ENCODE measurements at places on chromosomes 2 and 18.

DNA sequence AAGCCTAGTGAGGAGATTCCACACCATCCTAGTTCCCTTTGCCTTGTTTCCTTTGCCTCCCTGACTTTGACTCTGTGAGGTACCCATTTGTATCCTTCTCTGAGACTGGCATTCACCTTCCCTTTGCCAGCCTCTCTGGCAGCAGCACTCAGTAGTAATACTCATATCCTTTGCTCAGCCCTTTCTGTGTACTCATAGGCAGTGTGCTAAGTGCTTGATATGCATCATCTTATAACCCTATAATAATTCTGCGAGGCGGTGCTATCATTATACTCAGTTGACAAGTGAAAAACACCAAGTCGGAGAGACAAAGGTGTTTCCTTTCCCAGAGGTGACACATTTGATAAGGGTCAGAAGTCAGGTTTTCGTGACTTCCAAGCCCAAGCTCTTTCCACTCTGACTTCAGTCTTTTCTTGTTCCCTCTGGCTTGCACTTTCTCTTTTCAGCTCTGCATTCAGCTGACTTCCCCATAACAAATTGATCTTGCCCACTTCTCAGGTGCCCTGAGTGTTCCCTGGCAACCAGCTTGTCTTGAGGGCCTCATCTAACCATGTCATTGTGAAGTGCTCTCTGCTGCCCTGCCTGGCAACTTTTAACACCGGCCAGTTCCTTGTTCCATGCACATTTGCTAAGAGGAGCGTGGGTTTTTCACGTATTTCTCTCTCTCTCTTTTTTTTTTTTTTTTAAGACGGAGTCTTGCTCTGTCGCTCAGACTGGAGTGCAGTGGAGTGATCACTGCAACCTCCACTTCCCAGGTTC lies 94.5 kb upstream of the UPP2 start:
- DNase-seq = no peak

GRCh38 chr18:48660346-48661228 lies 121.8 kb downstream of the CTIF start:
- DNase-seq = no peak

DNA sequence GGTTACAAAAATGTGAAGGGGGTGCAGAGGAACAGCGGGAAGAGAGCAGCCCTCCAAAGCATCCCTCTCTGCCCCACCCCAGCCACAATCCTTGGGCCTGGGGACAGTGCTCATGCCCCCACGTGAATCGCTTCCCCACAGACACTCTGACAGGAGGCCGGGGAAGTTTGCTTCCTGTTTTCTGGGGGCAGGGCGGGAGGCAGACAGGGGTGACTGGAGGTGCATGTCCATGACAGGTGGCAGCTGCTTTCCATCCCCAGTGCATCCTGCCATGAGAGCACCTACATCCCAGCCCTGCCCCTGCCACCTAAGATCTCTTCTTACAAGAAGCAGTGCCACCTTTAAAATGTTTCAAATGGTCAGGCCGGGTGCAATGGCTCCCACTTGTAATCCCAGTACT lies 47.2 kb upstream of the UBE2F start:
- no peak for DNase-seq

GRCh38 chr18:61841706-61842105 lies 51.1 kb downstream of the RNF152 start:
- DNase-seq = no peak

GRCh38 chr2:175293776-175294175 lies 112.3 kb upstream of the ATP5MC3 start:
- DNase-seq = no peak

- DNase-seq = no peak
These were observed 12.4 kb downstream of the KLHL14 start for GRCh38 chr18:32760391-32760790.

DNA sequence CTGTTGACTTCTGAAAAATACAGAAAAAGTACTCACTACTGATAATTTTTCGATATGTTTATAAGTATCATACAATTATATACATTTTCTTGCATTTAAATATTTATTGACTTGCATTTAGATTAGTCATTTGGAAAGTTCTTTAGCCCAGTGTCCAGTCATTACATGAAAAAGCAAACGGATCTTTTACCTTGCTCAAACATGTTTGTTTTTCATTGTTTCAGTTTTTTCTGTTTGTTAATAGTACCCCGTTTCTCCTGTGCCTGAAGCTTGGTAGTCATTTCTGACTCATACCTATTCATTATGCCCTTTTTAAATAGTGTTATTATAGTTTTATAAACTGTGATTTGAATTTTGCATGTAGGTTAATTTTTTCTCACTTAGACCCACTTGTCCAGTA lies 28.1 kb downstream of the CEP192 start:
- DNase-seq = no peak

DNA sequence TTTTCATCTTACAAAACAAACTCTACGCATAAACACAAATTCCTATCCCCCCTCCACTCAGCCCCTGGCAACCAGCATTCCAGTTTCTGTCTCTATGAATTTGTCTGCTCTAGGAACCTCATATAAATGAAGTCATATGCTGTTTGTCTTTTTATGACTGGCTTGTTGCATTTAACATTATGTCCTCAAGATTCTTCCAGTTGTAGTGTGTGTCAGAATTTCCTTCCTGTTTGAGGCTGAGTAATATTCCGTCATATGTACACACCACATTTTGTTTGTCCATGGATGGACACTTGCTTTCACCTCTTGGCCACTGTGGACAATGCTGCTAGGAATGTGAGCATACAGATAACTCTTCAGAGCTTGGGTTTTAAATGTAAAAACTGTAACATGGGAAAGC lies 272.1 kb downstream of the GBX2 start:
- no peak for DNase-seq

DNA sequence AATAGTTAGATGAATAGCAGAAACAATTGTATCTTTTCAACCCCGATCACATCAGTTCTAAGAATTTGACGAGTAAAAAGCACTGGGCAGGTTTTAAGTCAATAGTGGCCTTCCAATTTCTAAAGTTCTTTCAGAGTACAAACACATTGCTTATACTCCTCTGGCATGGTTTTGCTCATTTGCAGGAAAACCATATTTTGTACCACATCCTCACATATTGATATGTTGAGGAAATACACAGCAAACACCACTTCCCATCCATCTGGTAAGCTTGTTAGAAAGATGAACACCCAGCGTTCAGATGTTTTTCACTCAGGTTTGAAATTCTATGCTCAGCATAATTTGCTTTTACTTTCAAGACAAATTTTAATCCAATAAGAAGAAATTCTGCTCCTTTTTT lies 344.6 kb upstream of the ACVR2A start:
- DNase-seq = no peak

DNA sequence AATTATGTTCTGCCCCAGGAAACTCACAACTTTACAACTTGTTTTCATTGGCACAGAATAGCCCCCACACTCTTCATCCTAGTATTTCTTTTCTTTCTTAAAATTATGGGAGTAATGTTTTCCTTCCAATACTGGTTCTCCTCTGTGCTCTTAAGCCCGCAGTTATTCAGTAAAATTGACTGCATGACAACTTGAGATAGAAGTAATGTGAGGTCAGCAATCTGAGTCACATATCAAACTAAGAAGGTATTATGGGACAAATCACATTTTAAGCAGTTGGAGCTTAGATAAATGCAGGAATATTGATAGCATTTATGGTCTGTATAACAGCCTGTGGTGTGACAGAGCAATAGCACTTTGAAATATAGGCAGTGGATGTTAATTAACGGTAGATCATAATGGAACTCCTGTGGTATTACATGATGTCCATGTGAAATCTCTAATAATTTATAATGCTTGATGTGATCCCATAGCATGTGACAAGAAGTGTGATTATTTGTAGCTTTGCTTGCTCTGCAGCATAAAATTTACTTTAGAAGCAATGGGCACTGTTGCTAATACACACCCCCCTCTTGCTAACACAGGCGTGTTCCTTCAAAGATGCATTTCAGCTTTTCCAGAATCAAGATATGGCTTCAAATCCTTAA lies 351.4 kb upstream of the CDH20 start:
- DNase-seq = no peak

DNA sequence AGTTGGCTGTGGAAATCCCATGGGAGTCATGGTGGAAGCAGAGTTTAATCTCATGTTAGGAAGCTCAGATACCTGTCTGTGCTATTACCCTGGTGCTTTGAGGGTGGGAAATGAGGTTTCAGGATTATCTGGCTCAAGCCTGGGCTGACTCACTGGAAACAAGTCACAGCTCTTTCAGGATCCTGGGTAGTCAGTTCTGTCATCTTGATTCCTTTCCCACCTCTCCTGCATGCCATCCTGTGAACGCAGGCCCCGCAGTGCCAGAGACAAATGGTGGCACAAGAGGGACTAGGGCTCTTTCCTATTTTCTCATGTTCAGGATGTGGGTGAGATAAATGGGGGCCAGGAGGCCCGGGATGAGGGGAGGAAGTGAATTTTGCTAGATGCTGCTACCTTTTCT lies 3.7 kb upstream of the FAM136A start:
- DNase-seq = no peak

DNA sequence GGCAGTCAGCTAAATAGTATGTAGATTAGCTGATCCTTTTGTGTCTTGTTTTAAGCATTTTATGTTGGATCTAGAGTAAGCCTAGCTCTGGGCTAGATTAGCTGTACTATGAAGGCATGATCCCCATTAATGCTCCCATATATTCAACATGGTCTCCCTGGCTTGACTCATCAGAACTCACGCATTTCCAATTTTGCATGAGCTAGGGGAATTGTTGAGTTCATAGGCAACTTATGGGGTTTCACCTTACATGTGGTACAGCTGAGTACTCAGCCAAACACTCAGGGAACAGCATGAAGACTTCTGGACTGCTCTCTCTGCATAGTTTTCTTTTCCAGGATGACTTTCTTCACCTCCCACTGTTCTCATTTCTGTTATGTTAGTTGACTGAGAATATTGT lies 248.2 kb downstream of the TMX3 start:
- no peak for DNase-seq

- no peak for DNase-seq
These were observed 54.7 kb downstream of the MDH1 start for GRCh38 chr2:63643486-63643885.

DNA sequence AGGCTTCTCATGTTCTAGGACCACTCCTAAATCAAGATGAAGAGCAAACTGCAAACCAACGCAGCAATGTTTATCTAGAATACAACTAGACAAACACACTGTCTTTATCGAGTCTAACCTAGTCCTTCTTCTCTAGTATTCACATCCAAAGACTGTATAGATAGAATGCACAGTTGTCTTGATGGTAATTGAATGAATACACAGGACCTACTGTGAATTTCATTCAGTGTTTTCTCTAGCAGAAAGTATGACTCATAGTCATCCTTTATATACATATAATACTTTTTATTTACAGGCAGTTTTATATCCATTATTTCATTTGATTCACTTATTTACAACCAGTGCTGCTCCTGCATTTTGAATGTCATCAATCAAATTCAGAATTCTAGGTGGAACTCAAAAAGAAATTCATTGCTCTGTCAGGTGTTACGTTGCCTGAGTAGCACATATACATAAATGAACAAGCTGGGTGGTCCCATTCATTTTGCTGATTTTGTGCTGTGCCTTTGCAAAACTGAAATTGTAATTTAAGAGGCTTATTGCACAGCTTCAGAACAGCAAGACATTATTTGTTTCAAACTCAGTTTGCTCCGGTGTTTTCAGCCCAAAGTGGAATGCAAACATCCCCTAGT lies 374.8 kb downstream of the EPHA4 start:
- DNase-seq = no peak

- no peak for DNase-seq
These were observed 68.4 kb upstream of the ALPP start for GRCh38 chr2:232310121-232310520.

GRCh38 chr2:207970826-207971180 lies 54.5 kb downstream of the PLEKHM3 start:
- no peak for DNase-seq

DNA sequence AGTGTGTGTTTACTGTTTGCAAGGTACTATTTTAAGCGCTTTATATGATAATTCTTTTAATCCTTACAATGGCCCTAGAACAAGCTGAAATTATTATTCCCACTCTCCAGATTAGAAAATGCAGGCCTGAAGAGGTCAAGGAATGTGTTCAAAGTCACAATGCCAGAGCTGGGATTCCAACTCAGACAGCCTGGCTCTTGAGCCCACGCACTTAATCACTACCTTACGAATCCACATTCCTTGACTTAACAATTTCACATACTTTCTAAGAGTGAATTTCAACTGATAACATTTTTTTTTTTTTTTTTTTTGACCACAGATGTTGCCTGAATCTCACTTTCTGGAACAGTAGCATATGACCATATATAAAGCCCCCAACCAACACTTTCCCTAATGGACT lies 400.3 kb downstream of the NCKAP5 start:
- DNase-seq = no peak

DNA sequence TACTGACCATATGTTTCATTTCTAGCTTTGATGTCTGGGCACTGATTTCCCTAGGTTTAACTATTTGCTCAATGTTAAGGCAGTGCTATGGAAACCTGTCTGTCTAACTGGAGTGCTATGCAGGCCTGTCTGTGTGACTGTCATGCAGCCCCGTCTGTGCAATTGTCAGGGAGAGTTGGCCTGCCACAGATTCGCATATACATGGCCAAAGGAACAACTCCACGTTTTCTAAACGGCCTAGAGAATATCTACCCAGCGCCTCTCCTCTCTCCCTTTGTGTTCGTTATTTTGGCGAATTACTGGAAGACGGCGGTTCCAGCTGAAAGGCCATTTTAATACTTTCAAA lies 59.6 kb upstream of the PSME4 start:
- no peak for DNase-seq

GRCh38 chr2:227867386-227867785 lies 4.0 kb upstream of the DAW1 start:
- no peak for DNase-seq

DNA sequence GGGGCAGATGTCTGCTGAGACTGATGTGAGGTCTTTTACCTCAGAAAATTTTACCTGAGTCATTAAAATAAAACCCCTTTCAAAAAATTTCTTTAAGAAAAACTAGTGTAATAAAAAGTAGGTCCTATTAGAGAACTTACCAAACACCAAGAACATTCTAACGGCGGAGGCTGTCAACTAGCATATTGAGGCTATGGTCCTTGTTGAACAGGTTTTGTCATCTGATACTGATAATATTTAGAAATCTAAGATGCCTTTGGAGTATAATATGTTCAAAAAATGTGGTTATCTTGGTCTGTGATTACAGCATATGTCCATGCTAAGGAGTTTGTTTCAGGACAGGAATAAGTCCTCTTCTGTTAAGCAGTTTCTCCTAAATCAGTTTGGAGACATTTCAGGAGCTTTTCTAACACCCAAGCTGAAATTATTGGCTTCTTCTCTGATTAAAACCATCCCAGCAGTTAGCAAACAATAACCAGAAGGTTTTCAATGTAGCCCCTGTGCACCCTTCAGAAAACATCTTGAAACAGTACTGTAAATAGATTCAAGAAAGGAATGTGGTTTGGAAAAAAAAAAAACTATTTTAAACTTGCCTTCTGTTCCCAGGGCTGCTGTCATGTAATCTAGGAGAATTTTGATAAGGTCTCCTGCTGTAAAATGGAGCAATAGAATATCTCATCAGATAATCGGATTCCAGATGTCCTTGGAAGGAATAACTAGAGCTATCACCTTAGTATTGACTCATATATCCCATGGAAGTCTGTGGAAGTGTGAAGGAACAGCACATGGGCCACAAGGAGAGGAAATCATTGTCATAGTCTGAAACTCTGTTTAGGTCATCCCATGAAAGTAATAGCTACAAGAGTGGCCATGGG lies 58.7 kb upstream of the B3GNT2 start:
- no peak for DNase-seq
